HFFc6 (cell line): ENCODE measurements at places on chromosomes 5 and 9.
A peak's percentile ranks its signal among the peaks of the same experiment; 100 is the strongest.

DNA sequence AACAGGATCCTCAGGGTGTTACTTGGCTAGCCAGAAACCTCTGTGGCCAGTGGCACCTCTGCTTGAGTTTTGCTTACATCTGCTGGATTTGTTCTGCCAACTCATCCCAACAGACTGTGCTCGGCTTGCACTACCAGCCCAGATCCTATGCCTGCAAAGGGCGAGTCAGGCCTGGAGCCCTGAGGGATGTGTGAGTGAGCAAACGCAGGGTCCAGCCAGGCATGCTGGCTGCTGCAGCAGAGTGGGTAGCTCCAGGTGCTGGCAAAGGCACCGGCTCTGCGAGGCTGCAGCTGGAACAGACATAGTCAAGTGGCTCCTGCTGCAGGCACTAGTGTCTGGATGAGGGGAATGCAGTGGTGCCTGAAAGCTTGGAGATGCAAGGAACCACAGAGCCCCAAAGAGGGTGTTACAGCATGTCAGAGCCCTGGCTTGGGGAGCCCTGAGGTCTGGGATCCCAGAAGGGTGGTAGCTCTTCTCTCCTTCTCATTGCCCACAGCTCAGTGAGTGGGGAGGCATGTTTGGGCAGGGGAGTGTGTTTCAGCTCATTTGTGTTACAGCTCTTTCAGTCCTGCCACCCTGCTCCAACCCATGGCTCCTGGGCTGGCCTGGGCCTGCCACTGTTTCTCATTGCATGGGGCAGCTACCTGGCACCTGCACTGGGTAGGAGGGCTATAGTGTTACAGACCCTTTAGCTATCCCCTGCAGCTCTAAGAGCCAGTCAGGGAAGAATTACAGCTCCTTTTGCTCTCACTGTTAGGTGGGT is 332.6 kb downstream of the TAF11L14 start:
- DNase-seq, result no peak

- DNase-seq, result no peak
Measured at GRCh38 chr5:126998201-126998631, 32.1 kb downstream of the MARCHF3 start.

DNA sequence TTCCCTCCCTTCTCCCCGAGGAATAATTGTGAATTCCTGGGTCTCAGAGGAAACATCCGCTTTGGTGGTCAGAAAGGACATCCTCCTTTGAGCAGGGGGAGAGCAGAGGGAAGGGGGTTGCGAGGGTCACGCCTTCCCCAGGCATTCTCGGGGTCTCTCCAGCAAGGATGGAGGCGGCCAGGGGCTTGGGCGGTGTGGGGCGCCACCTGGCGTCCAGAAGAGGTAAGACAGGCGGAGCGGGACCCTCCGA is 129.1 kb downstream of the KCNIP1 start:
- no peak for DNase-seq

DNA sequence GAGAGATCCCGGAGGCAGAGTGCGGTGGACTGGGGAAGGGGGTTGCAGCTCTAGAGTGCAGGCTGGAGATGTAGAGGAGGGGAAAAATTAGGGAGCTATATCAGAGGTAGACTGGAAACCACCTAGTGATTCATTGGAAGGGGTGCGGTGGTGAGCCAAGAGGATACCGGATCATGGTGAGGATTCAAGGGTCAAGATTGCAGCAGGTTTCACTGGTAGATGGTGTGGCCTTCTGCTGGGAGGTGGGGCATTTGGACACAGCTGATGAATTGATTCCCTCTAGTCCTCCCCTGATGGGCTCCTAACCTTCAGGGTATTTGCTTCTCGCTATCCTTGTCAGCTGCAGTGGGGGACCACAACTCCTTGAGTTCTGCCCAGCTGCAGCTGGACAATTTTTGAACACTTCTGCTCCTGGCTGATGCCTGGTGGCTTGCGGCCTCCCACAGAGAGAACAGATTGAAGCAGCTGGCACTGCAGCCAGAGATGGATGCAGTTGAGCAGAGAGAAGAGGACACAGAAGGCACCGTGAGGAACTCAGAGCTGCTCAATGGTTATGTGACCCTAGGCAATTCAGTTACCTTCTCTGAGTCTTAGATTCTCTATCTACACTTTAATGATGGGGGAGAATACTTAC is 134.4 kb upstream of the ABCA1 start:
- DNase-seq, result no peak

GRCh38 chr9:130805510-130806326 is 29.3 kb upstream of the ABL1 start:
- DNase-seq, result no peak

DNA sequence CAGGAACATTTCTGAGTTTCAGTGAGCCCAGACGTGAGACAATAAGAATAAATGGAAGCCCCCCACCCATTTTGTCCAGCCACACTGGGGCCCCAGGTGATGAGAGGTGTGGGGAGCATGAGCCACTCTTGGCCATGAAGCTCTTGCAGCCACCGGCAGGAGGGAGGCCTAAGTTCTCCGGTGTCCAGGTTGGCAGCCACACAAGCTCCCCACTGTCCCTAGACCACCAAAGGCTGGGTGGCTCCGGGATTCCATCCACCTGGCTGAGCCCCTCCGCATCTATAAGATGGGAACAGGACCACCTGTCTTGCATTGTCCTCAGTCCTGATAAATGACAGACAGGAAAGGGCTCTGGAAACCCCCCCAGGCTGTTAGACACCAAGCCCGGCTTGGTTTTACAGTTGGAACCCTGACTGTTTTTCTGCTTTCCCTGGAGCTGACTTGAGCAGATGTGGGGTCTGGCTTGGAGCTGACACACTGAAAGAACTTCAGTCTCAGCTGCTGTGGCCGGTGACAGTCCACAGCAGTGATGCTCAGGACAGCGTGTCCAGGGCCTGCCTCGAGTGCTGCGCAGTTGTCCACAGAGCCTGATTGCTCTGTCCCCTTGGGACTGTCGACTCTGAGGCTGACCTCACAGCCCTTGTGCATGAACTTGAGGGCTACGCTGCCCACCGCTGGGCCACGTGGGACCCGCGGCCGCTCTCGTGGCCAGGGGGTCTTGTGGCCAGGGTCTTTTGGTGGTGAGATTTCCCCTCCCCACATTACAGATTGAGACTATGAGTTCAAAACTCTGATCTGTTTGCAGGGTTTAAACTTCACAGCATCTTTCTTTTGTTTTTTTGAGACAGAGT is 74.8 kb downstream of the PSMB7 start:
- DNase-seq, result no peak

- DNase-seq, result no peak
Measured at GRCh38 chr9:85703398-85703797, 38.4 kb downstream of the AGTPBP1 start.

- no peak for DNase-seq
Measured at GRCh38 chr9:92988215-92988768, 41.0 kb downstream of the FGD3 start.

DNA sequence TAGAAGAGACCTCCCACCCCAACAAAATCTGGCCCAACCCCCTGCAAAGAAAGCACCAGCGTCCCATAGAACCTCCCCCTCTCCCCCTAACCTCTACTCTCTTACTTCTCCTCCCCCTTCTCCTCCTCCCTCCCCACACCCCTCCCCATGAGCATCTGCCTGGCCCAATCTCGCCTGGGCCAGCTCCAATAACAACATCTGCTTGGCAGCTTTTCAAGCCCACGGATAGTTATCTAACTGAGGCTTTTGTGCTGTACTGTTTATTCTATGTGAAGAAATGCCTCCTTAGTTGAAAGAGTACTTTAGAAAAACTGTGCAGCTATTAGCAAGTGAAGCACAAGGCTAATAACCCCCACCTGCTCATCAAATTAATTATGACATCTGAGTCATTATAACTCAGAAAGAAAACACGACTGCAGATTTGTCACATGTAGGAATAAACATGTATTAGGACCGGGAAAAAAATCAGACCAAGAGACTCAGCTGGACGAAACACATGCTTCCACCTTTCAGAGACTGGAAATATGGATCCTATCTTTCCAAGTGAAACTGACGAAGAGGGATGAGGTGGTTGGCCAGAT is 42.8 kb downstream of the NFIB start:
- no peak for DNase-seq

GRCh38 chr5:72242796-72243475 is 77.1 kb downstream of the MRPS27 start:
- DNase-seq, result no peak

DNA sequence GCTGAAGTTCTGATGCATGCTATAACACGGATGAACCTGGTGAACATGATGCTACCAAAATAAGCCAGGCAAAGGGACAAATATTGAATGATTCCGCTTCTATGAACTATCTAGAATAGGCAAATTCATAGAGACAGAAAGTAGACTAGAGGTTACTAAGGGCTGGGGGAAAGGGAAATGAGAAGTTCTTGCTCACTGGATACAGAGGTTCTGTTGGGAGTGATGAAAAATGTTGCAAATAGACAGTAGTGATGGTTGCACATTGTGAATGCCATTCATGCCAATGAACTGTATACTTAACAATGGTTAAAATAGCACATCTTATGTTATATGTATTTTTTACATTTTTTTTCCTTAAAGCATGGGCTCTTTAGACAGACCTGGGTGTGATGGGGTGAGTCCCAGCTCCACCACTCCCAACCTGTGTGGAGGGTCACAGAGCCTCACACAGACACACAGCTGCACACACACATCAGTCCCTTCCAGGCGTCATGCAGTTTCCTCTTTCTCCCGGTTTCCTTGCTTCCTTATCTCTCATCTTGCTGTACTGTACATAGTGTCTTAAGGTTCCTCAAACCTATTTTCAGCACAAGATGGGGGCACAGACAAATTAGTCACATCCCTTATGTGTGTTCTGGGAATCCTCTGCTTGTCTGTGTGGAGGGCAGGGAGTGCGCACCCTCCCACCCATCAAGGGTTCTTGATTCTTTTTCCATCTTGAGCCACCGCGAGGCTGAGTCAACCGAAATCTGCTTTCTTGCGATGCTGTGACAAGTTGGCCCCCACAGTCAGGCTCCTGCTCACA is 192.9 kb downstream of the CRB2 start:
- DNase-seq, result no peak

DNA sequence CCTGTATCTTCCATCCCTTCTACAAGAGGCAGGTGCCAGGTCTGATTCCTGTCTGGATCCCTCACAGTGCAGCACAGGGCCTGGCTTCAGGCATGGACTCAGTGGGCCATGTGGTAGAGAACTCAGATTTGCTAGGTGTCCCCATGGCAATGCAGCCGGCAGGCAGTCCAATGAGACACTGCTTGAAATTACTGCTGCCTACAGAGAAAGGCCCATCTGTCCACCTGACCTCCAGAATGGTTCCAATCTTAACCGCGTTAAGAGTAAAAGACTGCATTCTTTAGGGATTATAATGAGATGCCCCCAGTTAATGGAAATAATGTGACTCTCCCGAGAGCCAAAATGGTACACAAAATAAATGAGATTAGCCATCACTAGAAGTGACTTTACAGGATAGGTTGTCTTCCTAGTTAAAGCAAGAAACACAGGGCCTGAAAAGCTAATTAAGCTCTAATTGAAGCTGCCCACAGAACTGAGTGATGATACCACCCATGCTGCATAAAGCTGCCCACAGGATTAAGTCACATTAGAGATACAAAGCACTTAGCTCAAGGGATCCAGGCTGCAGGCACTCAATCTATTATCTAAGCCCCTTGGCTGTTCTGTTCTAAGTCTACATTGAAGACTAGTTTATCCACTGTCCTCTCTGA is 11.4 kb downstream of the FAM193B start:
- DNase-seq, result no peak

GRCh38 chr5:164359260-164360255 is 854.1 kb downstream of the MAT2B start:
- DNase-seq, result no peak

DNA sequence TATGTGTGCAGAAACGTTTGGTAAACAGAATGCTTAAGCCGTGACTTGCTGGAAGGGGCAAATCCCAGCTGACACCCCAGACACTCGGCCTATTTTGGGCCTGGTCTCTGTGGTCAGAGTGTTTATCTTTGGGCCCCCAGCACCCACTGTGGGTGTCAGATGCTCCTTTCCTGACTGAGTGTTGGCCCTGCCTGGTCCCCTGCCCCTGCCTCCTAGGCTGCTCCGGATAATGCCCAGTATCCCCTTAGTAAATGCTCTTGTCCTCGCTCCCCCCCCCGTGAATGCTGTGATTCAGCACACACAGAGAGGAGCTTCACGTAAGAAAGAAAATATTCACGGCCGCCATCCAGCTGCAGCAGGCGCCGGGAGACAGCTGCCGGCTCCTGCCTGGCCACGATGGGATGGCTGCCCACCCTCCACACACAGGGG is 11.3 kb upstream of the ANGPTL2 start:
- peak; percentile 83 for DNase-seq

DNA sequence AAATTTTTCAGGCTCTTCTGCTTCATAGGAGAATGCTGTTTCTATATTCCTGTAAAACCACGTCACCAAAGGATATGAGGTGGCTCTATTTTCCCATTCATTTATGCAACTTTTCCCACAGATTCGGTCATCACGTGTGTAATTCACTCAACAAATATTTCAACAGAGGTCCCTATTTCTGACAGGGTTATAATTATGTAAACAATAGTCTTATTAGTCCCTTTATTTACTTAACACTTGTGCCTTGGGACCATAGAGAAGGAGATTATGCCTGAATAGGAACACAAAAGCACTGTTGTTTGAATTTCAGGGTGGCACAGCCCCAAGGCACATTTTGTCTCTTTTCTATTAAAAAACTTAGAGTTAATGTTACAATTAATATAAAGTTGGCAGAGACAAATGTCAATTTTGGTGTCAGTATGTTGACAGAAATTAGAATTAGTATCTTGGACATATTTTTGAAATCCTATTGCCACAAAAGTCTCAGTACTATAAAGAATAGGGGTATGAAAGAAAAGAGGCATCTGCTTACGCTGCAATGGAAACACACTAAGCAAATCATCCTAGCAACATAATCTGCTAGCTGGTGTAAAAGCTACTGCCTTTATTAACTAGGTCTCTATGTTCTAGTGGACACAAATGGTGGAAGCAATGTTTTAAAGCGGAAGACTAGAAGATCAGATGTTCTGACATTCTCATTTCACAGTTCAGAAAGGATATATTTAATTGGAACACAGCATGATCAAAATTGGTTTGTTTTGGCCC is 229.1 kb upstream of the TBCA start:
- DNase-seq, result no peak

- no peak for DNase-seq
Measured at GRCh38 chr5:59231221-59231931, 648.5 kb downstream of the RAB3C start.

GRCh38 chr9:27371382-27371781 is 74.4 kb upstream of the EQTN start:
- no peak for DNase-seq

DNA sequence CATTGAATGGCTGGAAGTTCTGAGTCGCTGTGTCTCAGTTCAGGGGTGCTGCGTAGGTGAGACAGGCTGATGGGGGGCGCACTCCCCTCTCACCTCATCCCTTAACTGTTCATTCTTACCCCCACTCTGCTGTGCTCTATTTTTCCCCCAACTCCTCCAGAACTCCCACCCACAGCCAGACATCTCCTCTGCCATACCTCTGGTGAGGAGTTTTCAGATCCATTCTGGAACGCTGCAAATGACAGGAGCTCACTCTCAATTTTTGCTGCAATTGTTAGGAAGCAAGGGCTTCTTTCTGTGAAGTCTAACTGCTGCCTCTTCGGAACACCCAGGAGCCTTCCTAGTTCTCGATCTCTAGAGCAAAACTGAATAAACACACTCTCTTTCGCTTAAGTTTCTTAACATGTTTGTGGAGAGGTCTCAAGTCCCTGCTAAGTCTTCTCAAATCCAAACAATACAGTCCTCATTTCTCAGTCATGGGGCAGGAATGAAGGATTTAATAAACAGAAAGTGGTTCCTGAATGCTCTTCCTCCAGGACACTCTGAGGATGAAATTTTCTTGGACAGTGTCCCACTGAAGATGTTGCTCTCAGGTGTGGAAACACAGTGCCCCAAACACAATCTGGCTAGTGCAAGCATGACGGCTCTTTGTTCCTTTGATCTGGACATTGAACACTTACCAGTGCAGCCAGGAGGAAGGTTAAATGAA is 387.7 kb downstream of the KDM4C start:
- DNase-seq, result no peak

- DNase-seq, result no peak
Measured at GRCh38 chr5:157915638-157916037, 56.7 kb upstream of the CLINT1 start.
